ENCODE measurements at places on chromosomes 3 and 15.
A peak's percentile ranks its signal among the peaks of the same experiment; 100 is the strongest.

DNA sequence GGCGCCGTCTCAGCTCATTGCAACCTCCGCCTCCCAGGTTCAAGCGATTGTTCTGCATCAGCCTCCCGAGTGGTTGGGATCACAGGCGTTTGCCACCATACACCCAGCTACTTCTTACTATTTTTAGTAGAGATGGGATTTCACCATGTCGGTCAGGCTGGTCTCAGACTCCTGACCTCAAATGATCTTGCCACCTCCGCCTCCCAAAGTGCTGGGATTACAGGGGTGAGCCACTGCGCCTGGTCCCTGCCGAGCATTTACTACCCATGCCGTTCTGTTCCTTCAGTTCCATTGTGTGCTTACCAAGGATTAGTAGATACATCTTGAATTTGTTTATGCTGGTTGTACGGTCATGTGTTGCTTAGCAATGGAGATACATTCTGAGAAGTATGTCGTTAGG, 10.3 kb downstream of the CHD2 start:
- DNase-seq = no peak

DNA sequence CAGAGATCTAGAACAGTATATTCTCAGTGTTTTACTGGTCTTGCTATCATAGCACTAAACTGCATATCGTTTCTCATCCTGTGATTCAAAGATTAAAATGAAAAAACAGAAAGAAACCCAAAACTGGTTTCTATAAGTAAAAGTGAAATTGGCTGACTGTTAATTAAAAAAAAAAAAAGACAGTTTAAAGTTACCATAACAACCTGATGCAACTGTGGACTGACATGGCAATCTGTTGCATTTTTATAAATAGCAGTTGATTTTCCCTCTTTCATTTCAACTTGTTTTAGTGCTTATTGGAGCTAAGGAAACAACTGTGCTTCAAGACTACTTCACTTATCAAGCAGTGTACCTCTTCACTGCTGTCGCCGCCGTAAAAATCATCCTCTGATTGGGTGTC, 186.6 kb downstream of the CFAP20DC start:
- DNase-seq = no peak

- no peak for DNase-seq
Measured at GRCh38 chr3:89622063-89622700, 514.8 kb downstream of the EPHA3 start.

DNA sequence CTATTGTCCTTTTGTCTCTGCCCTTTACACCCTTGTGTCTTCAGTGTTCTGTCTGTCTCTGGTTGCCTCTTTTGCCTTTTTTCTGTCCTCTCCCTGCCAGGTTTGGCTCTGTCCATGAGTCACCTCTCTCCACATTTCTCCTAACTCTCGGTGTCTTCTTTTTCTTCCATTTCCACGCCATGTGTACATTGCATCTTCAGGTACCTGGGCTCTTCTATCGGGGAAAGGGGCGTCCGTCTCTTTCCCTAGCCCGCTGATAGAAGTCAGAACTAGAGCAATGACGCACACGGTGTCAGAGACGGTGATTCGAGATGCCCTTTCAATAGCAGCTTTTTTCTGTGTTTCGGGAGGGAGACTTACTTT, 641 bp downstream of the OPA1 start:
- DNase-seq = peak; percentile 38

- DNase-seq = no peak
Measured at GRCh38 chr15:56866803-56867202, 51.6 kb upstream of the TCF12 start.

GRCh38 chr3:118628704-118629341, 405.8 kb downstream of the IGSF11 start:
- DNase-seq = peak; percentile 85

- no peak for DNase-seq
Measured at GRCh38 chr3:159798951-159799350, 189.7 kb upstream of the IL12A start.

- DNase-seq = no peak
Measured at GRCh38 chr15:64209680-64210334, 47.0 kb upstream of the PPIB start.

DNA sequence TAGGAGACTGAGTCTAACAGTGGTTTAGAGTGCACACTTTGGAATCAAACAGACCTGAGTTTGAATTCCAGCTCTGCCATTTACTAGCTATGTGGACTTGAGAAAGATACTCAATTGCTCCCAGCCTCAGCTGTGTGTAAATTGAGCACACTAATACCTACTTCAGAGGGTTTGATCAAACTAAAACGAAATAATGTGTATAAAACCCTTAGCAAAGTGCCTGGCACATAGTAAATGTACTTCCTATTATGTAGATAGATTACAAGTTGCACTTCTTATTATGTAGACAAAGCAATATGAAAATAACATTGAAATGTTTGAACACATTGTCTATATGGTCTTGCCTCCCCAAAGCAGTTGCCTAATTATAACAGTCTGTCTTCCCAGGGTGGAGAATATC, 180.6 kb downstream of the ANXA2 start:
- no peak for DNase-seq

DNA sequence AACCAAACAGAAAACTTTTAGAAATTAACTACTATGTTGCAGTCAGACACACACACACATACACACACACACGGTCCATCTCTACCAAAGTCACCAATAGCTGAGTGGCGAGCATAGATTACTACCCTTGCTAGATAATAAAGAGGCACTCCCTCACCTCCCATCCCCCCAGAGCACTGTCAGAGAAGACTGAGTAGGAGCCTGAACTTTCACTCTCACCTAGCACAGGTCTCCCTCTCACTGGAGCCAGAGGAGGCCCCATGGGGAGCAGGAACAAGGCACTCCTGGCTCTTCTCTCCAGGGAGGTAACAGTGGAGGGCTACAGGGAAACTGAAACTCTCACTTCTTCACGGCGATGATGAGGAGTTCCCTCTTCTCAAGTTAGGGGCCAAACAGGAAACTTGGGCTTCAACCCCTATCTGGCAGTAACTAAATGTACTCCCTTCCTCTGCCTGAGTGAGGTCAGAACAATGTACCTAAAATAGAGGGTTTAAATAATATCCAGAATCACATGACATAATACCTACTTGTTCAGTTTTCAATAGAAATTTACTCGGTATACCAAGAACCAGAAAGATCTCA, 975.3 kb upstream of the GBE1 start:
- no peak for DNase-seq

- DNase-seq = no peak
Measured at GRCh38 chr3:8822141-8822540, 52.7 kb upstream of the OXTR start.

- DNase-seq = no peak
Measured at GRCh38 chr15:73923488-73924164, 2.6 kb upstream of the LOXL1 start.

DNA sequence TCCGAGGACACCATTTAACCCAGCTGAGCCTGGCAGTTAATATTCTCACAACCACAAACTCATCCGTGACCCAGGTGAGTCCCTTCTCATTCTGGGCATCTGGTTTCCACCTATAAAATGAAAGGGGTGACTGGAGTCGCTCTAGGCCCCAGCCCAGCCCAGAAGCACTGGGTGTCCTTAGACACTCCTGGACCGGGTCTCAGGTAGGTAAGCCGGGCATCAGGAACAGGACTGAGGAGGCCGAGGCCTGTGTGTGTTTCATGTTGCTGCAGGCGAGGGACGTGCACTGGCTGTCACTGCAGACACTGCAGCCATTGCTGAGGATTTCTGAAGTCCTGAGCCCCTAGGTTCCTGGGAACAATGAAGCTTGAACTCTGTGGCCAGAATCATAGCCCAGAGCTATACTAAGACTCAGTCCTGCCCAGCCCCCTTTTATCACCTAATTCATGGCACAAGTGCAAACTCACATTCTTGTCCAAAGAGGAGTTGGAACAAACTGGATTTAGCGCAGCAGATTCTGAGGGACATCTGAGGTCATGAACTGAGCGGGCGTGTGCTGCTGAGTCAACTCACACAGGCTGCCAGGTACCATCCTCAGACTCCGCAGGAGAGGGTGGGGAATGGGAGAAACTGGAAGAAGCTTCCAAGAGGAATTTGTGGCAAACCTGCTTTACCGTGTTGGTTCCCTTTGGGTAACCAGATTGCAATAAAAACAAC, 184.9 kb downstream of the FAM43A start:
- DNase-seq = no peak

- DNase-seq = no peak
Measured at GRCh38 chr3:72903004-72903403, 15.2 kb downstream of the GXYLT2 start.

GRCh38 chr3:84308379-84308778, 650.4 kb upstream of the CADM2 start:
- DNase-seq = no peak

GRCh38 chr15:100737214-100737613, 134.8 kb downstream of the ASB7 start:
- no peak for DNase-seq

DNA sequence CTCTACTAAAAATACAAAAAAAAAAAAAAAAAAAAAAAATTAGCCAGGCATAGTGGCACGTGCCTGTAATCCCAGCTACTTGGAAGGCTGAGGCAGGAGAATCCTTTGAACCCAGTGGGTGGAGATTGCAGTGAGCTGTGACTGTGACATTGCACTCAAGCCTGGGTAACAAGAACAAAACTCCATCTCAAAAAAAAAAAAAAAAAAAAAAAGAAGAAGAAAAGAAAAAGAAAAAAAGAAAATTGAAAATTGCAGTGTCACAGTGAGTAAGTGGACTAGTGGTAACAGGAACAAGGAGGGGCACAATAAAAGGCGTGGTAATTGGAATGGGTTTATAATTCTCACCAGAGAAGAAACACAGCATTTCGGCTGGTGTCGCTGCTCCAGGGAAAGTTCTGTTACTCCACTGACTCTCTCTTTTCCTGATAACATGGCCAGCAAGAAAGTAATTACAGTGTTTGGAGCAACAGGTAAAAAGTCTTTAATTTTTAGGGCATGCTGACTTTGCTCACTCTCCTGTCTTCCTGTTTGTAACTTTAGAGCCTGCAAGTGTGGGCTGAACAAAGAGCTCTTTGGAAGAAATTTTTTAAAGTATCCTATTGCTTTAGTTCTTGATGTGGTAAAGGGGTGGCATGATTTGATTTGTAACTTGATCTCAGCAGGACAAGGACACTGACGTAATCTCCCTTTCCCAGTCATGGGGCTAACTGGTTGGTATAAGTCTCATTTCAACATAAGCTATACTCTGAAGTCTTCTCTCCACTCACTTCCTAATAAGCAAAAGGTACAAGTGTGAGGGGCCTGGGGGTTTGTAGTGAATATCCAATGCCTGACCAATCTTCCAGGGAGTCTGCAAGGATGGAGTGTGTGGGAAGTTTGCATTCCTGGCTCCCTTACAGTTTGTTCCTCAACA, 22.1 kb upstream of the TRA2B start:
- no peak for DNase-seq

DNA sequence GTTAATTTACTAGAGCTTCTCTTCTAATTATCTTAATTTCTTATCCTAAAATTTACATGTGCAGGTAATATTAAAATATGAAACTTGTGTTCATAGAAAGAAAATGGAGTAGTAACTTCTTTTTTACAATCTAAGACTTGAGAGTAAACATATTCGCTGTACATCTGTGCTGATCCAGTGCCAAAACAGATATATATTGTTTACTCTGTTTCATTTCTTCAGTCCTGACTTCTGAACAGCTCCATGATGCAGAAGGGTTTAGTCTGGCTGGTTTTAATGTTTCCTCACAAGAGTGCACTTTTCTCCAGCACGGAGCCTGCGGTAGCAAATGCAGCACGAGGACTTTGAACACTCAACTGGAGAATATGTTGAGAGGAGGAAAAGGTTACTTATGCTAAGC, 306.8 kb downstream of the EPHA3 start:
- DNase-seq = no peak

All from D341Med (cell line).